ENCODE measurements at places on chromosomes 4 and X.

DNA sequence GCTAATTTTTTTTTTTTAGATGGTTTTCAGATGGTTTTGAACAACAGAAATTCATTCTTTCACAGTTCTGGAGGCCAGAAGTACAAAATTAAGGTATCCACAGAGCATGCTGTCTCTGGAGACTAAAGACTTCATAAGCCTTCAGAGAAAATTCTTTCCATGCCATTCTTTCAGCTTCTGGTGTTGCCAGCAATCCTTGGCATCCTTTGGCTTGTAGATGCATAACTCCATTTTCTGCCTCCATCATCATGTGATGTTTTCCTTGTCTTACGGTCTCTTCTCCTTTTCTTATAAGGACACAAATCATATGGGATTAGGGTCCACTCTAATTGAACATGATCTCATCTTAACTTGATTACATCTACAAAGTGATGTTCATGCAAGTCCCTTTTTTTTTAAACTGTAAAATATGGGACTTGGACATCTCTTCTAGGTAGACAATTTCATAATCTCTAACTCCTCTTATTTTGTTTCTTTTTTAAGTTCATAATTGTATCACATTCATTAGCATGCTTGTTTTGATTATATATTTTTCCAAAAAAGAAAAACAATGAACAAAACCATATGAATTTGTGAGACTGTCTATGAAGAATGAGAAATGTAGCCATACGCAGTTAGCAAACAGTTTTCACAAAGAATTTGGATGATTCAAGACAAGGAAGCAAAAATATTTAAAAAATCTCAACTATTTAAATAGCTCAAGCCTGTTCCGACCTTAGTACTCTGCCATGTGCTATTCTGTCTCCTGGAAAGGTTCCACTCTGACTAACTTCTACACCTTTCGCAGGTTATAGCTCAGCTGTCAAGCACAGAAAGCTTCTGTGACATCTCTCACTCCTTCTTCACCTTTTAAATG, 53.1 kb upstream of the GIMD1 start:
- DNase-seq, result no peak

DNA sequence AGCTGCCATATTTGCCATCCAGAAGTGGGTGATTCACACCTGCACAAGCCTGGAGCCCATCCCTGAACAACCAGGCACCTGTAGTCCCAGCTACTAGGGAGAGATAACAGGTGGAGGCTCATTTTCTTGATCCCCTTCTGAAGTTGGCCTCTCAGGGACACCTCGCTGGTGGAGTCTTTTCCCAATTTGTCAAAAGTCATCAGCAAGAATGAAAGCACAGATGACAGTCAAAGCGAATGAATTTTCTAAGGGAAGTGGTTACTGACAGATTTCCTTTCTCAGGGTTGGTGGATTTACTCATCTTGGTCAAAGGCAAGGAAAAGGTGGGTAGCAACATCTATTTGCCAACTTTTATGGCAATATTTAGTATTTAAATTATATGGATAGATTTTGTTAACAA, 36.5 kb downstream of the FGFBP1 start:
- DNase-seq, result no peak

DNA sequence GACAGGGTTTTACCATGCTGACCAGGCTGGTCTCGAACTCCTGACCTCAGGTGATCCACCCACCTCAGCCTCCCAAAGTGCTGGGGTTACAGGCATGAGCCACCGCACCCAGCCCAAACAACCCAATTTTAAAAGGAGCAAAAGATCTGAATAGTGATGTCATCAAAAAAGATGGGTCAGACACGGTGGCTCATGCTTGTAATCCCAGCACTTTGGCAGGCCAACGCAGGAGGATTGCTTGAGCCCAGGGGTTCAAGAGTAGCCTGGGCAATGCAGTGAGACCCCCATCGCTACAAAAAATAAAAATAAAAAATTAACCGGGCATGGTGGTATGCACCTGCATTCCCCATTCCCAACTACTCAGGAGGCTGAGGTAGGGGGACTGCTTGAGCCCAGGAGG, 6.1 kb downstream of the ELF2 start:
- DNase-seq, result no peak

GRCh38 chr4:84895283-84895682, 71.2 kb downstream of the WDFY3 start:
- no peak for DNase-seq

DNA sequence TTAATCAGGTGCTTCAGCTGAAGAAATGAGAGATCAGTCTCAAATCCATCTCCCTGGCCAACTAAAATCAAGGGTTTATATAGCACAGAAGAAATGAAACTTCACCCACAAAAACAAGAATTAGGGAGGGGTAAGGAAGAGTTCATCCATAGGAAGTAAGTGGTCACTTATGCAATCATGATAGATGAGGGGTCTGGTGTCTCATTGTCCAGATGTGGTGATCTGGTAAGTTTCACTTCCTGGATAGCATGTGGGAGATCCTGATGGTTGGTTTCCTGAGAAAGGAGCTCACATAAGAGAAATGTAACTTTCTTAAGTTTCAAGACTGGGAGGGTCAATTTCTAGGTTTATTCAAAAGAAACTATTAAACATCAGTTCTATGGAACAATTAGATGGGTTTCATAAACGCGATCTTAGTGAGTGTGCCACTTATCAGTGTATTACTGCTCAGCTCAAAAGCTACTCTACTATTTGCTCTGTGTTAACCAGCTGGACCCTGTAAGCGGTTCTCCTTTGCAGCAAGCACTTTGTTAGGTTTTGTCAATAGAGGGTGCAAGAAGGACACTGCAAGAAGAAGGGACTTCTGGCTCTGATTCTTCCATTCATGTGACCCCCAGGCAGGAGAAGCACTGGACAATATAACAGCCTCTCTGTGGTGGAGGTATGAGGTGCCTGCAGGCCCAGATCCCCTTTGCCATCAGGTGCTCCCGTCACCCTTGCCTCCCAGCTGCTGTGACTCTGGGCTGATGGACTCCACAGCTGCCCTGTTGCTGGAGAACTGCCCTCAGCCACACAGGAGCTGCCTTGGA, 35.4 kb upstream of the HPSE start:
- no peak for DNase-seq

DNA sequence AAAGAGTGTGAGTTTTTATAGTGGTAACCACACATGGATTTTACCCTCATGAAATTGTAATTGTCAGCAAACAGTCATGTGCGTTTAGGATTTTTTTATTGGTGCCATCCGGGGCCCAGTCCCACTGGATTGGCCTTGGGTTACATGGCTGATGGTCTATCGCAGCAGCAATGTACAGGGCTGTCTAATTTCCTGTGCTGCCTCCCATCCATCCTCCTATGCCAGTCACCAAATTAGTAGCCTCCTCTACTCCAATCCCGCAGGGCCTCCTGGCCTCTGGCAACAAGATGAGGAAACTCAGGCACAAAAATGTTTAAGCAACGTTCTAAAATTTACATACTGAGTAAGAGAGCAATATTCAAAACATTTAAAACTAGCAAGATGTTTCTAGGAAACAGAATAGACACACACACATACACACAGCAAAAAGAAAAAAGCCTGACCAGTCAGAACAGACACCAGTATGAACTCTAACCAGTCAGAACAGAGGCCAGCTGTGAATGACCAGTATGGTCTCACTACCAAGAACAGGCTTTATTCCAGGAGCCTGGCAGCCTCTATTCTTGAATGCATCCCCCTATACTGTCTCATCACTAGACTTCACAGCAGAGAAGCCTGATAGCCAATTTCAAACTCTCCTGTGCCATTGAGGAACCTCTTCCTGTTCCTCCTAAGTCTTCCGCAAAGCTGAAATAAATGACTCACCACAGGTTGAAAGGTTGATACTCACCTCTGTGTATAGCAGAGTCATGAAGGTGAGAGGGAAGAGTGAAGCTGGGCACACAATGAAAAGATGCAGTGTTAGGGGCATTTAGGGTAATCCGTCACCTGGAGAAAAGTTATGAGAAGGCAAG, 42.6 kb downstream of the CHRNA9 start:
- no peak for DNase-seq

GRCh38 chrX:97397371-97397770, 513.7 kb downstream of the RPA4 start:
- peak; percentile 29 for DNase-seq

DNA sequence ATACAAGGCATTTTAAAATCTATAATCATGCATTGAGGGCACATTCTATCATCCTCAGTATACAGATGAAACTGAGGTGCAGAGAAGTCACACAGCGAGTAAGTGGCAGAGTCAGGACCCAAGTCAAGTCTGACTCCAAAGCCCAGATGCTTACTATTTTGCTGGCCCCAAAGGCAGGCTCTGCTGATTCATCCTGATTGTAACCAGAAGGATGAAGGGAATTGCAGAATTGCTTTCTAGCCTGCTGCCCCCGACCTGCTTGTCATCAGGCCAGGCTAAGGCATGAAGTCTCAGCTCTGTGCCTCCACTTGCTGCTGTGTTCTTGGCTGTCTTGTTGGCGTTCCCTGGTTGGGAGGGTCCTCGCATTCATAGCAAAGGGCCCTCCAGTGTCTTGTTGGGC, 62.7 kb downstream of the SLC9A6 start:
- no peak for DNase-seq

DNA sequence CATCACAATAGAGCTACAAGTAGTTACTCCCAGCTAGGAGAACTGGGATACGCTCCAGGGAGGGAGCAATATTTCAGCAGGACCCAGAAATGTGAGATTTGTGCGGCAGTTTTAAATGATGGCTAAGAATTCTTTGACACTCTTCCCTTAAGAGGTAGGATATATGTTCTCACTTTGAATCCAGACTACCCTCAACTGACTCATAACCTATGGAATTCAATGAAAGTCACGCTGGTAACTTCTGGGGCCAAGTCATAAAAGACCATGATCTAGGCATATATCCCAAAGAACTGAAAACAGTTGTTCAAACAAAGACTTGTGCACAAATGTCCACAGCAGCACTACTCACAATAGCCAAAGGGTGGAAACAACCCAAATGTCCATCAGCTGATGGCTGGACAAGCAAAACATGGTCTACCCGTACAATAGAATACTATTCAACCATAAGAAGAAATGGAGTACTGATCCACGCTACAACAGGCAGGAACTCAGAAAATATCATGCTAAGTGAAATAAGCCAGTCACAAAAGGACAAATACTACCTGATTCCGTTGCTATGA, 10.5 kb downstream of the CD99L2 start:
- no peak for DNase-seq

GRCh38 chr4:6195602-6196319, 4.6 kb downstream of the JAKMIP1 start:
- DNase-seq, result no peak

DNA sequence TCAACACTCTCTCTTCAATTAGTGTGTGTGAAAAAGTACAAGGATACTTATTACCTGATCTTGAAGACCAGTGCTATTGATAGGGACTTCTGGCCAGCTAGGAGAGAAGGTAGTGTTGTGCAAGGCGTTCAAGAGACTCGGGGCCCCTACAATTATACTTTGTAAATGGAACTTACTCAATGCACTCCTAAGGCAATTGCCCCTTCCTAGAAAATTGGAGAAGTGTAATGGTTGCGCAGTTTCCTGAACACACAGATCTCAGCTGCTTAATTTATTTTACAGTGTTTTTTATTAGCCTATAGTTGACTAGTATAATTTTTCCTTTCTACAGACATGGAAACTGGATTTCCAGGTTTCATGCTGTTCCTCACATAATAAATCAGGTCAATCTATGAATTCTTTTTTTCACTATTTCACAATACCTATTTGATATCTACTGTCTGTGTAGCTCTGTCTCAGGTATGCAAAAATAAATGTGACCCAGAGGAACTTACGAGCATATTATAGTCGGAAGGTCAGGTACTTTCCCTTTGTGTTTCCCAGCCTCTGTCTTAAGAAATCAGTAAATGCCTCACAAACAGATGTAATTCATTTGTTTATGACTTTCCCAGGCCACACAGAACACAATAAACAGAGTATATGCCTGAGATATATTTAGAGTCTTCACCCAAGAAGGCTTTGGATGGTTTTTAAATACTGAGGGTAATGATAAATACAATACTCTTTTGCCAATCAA, 89.1 kb upstream of the TET2 start:
- DNase-seq, result no peak

- no peak for DNase-seq
These were observed 164.8 kb upstream of the RPS6KA3 start for GRCh38 chrX:20431486-20431885.

DNA sequence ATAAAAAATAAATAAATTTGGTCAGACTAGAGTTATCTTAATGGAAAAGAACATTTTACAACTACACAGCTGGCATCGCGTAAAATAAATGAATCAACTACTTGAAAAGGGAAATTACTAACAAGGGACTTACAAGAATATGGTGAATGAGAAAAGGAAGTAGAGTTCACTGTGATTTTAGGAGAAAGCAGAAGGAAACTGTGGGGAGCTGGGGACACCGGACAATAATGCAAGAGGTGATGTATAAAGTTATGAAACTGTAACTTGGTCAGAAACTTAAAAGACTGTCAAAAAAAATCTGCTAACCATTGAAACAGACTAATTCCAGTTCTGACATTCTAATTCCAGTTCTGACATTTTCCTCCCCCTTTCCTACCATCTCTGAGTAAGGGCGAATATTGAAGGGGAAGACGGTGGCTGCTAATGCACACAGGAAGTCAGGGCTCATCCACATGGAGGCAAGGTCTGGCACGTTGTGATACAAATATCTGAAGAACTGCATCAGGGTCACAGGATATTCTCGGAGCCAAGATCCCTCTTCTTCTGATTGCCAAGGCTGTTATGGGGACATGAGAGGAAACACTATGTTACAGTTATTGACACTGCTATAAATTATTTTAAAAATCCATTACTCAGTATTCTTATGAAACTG, 170.5 kb downstream of the CDS1 start:
- DNase-seq, result no peak

- DNase-seq, result no peak
These were observed 96.0 kb upstream of the WDFY3 start for GRCh38 chr4:85062466-85062865.

- no peak for DNase-seq
These were observed 984.4 kb upstream of the PABPC4L start for GRCh38 chr4:135186002-135186401.

DNA sequence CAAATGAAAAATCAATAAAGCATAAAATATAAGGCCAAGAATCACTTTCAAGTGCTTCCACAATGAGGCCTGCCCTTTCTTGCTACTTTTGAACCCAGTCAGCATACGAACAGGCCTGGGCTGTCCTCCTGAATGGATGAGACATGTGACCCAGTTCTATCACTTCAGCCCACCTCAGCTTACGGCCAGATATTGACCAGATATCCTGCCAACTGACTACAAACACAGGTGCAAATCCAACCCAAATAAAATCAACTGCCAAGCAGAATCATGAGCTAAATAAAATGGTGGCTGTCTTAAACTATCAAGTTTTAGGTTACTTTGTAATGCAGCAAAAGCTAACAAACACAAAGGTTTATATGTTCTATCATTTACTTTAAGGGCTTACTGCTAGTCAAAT, 53.7 kb downstream of the PDS5A start:
- DNase-seq, result no peak

GRCh38 chr4:109877400-109877799, 29.5 kb downstream of the LRIT3 start:
- DNase-seq, result no peak

GRCh38 chrX:140050906-140051305, 85.6 kb upstream of the CXorf66 start:
- peak; percentile 12 for DNase-seq

- no peak for DNase-seq
These were observed 21.5 kb upstream of the ENPEP start for GRCh38 chr4:110454441-110454840.

GRCh38 chr4:74608151-74608949, 163.4 kb downstream of the AREG start:
- DNase-seq, result no peak

- no peak for DNase-seq
These were observed 298.1 kb downstream of the PDGFC start for GRCh38 chr4:156673483-156673882.

GRCh38 chr4:15718959-15719358, 16.1 kb downstream of the BST1 start:
- no peak for DNase-seq

All from MM.1S (cell line).